Activated T-helper 1 cell treated with anti-CD3 and anti-CD28 coated beads, Interleukin-2, amount 50 U/mL, for 16 hours (primary cell): ENCODE measurements at places on chromosomes 3 and 15.

DNA sequence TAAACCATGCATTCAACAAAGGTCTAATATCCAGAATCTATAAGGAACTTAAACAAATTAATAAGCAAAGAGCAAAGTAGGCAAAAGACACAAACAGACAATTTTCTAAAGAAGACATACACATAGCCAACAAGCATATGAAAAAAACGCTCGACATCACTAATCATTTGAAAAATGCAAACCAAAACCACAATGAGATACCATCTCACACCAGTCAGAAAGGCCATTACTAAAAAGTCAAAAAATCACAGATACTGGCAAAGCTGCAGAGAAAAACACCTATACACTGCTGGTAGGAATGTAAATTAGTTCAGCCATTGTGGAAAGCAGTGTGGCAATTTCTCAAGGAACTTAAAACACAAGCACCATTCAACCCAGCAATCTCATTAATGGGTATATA lies 53.8 kb downstream of the FSIP1 start:
- DNase-seq = no peak

GRCh38 chr3:196793246-196793645 lies 53.6 kb downstream of the PAK2 start:
- no peak for DNase-seq

- DNase-seq = no peak
Observed at GRCh38 chr15:83652626-83653204, 1.2 kb upstream of the ADAMTSL3 start.

- DNase-seq = no peak
Observed at GRCh38 chr3:134768837-134769236, 26.2 kb upstream of the EPHB1 start.

- DNase-seq = no peak
Observed at GRCh38 chr15:75112278-75112847, 89.0 kb downstream of the PPCDC start.

DNA sequence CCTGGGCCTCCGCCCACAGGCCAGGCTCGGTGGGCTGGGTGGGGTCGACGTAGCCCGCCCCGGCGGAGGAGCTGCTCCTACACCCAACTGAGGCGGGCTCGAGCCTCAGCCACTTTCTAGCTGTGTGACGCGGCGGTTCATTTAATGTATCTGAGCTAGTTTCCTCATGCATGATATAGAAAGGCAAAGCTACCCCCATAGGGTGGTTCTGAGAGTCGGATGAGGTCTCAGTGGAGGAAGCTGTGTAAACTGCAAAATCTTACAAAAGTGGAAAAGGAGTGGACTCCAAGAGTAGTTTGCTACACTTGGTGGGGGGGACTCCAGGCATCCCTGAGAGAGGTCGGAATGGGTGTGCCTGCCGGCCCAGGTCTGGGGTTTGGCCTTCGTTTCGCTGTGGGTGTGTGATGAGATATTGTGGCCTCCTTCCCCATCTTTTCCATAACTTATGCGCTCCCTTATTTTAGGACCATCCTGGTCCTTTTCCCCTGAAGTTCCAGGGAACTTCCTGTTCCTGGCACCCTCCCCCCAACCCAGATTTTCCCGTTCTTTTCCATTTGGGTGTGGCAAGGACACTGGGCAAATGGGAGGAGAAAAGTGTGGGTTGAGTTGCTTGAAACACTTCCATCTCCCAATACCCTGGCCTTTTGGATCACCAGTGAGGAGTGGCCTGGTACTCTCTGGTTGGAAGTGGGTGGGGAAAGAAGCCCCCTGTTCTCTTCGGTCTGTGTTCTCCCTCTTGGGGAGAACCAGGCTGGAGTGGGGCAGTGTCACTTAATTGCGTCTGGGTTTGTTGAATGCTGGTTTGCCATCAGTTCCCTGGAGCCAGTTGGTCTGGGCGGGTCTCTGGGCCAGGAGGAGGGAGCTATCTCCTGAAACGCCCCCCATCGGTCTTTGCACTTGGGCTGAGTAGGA lies 1.1 kb downstream of the PDIA5 start:
- DNase-seq = no peak

GRCh38 chr3:130758624-130759369 lies 12.2 kb upstream of the PIK3R4 start:
- no peak for DNase-seq

- no peak for DNase-seq
Observed at GRCh38 chr3:124770336-124771082, 40.3 kb downstream of the UMPS start.

DNA sequence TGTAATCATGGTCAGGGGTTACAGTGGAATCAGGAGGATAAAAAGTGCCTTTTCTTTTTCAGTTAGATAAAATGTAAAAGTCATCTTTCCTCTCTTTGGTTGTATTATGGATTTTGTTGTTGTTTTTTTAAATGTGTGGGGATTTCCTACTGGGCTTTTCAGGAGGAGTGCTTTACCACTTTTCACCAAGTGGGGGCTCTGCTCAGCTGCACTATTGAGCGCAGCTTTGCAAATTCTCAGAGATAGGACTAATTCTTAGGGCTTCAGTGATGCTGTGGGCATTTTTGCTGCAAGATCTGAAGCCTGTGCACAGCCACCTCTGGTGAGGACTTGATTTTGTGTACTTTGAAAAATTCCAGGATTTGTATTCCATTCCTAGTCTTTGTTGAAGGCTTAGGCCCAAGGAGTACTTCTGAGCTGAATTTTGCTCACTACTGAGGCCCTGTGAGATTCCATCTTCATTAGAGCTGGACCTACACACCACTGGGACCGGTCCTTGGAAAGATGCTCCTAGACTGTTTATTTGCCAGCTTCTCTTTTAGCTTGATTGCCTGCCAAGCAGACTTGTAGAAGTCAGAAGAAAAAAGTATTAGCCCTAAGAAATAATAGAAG lies 7.5 kb downstream of the GNB5 start:
- no peak for DNase-seq

- DNase-seq = no peak
Observed at GRCh38 chr3:10996345-10997013, 3.9 kb downstream of the SLC6A1 start.

DNA sequence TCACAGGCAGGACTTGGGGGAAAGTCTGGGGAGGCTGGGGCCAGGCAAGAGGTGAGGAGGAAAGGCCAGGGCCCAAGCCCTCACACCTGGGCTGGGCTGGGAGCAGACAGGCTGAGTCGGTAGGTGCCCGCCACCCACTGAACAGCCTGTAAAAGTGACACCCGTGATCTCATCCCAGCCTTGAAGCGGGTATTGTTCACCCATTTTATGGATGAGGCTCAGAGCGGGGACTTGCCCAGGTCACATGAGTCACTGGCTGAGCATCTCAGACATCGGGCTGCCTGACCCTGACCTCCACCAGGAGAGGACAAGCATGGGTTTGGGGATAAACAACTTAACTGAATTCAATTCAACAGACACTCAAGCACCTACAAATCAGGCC lies 52.0 kb upstream of the CTSH start:
- DNase-seq = no peak

- DNase-seq = no peak
Observed at GRCh38 chr3:192817506-192817905, 90.2 kb upstream of the FGF12 start.

DNA sequence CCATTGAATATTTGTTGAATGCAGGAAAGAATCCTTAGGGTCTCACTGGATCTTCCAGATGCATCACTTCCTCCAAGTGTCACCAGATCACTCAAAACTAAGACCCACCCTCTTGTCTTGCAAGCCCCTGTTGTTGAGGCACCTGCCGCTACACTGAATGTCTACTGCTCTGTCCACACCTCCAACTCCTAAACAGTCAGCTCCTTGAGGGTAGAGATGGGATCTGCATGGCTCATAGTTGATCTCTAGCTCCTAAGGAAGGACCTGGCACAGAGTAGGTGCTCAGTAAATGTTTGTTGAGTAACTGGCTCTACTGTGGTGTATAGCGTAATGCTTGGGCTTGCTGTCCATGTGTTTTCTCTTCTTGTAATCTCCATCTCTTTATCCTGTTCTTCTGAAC lies 8.8 kb downstream of the SLC6A20 start:
- DNase-seq = no peak

DNA sequence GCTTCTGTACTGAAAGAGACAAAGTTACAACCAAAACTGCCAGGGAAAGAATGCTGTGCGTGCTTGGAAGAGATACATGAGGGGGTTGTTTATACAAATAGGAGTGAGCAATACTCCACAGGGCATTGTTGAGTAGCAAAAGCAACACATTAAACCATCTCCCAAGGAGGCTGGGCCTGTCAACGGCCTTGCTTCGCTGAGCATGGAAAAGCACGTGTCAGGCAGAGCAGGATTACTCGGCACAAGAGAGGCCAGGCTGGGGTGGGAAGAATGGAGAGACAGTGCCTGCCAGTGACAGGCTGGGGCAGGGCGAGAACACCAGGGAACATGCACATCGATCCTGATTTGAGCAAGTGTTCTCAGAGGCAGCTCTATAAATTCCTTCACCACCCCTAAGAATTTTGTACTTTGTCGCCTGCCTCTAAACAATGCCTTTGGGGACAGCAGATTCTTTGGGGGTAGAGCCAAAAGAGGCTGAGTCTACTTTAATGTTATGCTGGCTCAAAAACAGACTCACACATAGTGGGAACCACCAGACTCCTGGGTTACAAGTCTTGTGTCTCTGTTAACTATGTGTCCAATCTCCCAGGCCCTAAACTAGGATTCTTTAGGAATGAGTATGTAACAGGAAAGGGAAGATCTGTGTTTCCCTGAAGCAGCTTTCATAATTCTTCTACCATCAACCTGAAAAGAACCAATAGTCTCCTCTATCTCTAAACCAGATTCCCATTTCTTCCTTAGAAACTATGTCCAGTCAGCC lies 67.2 kb downstream of the LIPC start:
- no peak for DNase-seq

DNA sequence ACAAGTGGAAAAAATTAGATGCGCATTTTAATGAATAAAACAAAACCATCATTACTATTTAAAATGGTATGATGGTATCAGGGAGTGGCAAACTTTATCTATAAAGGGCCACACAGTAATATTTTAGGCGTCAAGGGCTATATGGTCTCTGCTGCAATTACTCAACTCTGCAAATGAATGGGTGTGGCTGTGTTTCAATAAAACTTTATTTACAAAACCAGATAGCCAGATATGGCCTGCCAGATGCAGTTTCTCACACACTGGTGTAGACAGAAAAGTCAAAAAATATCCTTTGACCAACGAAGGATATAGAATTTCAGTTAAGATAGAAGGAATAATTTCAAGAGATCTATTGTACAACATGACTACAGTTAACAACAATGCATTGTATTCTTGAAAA lies 83.8 kb downstream of the CLASP2 start:
- no peak for DNase-seq

DNA sequence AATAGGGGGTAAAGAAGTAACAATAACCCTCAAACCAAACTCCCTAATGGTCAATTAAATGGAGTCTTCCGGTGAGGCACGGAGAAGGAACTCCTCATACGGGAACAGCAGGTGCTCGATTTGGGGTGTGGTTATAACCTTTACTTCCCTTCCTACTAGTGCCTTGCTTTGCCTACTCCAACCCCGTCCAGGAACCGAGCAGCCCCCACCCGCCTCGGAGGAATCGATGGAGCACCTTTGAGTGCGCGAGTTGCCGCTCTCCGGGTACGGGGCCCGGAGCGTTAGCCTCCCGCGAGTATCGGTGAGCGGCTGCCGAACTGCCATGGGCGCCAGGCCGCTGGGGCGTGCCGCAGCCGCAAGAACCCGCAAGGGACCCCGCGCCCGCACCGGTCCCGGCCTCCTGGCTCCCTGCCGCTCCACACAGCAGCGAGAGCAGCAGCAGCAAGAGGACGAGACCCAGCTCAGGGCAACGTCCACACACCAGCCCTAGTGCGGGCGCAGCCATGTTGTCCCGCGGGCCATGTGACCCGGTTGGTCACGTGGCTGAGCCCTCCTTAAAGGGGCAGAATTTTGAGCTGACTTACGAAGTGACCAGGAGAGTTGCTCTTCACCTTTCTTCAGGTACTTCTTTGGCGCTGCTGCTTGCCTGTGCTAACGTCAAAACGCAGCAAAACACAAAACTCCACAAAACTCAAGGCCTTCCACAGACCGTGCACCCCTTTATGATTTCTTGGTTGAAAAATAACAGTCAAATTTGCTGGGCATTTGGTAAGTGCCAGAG lies at the start of gene SUMF1:
SUMF1 (minus strand) TSS at position 529 of the 781 bp plus-strand sequence; CDS start at position 505, 24 bp downstream.
- DNase-seq = peak; percentile 61

GRCh38 chr3:126311338-126311978 lies 45.8 kb downstream of the KLF15 start:
- no peak for DNase-seq

DNA sequence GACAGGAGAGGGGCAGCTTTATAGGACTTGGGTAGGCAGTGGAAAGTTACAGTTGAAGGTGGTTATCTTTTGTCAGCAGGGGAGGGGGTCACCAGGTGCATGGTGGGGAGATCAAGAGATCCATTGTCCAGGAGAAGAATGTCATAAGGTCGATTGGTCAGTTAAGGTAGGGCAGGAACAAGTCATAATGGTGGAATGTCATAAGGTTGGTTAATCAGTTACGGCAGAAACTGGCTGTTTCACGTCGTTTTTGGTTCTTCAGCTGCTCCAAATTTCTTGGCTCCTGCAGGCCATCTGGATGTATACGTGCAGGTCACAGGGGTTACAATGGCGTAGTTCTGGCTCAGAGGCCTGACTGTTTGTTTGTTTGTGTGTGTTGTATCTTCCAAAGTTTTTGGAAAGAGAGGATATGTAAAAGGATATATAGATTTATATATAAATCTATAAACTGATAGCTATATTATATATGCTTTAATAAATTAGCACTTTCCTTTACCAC lies 565.1 kb downstream of the ZNF385D start:
- no peak for DNase-seq

- DNase-seq = no peak
Observed at GRCh38 chr3:55546866-55547669, 60.0 kb upstream of the WNT5A start.

DNA sequence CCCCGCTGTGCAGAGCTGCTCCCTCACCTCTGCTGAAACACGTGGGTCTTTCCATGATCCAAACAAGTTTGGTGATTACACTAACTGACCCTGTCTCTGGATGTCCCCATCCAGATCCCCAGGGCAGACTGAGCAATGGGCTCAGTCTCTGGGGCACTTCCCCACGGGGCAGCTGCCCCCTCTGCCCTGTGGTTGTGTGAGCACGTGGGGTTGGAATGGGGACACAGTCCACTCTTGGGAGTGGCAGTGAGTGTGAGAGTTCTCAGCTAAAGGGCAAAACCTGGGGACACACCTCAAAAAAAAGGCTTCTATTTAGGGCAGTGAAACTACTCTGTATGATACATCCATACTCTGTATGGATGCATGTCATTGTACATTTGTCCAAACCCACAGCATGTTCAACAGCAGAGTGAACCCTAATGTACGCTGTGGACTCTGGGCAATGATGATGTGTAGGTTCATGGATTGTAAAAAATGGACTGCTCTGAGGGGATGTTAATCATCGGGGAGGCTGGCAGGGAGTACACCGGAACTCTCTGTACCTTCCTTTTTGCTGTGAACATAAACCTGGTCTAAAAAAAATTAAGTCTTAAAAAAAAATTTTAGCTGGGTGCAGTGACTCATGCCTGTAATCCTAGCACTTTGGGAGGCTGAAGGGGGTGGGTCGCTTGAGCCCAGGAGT lies 49.9 kb upstream of the BLM start:
- no peak for DNase-seq

GRCh38 chr15:70197318-70197944 lies 99.7 kb upstream of the TLE3 start:
- no peak for DNase-seq

GRCh38 chr15:31276596-31277298 lies 49.9 kb upstream of the KLF13 start:
- DNase-seq = no peak

GRCh38 chr15:57551715-57552677 lies 39.7 kb upstream of the MYZAP start:
- no peak for DNase-seq

GRCh38 chr15:41462084-41462795 lies 31.4 kb upstream of the ITPKA start:
- no peak for DNase-seq

GRCh38 chr3:129613367-129613740 lies 6.9 kb upstream of the PLXND1 start:
- no peak for DNase-seq
